ENCODE measurements at places on chromosomes 4 and X.

- no peak for DNase-seq
Observed at GRCh38 chr4:6011271-6011671, 7.0 kb downstream of the C4orf50 start.

DNA sequence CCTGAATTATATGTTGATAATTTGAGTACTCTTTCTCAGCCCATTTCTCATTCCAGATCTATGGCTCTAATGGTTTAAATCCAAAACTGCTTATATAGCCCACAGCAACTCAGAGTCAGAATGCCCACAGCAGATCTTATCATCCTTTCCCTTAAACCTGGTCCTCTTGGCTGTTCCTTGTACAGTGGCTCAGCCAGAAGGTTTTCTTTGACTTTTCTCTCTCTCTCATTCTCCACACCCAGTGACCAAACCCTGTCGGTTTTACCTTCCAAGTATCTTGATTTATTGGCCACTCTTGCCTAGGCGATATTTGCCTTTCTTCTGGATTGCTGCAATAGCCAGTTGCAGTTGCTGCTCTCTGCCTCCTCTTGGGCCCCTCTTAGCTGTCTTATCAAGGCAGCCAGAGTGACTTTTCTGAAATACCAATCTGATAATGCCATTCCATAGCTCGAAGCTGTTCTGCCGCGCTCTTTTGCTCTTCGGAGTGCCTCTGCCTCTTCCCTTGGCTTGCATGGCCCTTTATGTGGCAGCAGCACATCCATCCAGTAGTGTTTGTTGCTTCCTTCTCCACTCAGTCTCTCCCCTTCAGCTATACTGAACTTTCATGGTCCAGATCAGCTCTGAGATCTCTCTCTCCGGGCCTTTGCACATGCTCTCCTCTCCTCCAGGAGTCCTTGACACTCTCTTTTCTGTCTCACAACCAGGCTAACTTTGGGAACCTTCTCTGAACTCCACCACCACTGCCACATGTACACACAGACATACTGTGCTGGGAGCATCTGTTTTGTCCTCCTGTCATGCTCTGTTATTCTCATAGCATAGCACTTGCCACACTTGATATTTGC is 11.8 kb downstream of the GAB1 start:
- DNase-seq: no peak

DNA sequence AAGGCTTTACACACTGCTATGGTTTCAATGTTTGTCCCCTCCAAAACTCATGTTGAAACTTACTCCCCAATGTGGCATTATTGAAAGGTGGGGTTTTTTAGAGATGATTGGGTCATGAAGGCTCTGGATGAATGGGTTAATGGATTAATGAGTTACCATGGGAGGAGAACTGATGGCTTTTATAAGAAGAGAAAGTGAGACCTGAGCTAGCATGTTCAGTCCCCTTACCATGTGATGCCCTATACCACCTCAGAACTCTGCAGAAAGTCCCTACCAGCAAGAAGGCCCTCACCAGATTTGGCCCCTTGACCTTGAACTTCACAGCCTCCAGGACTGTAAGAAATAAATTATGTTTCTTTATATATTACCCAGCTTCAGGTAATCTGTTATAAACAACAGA is 68.9 kb upstream of the CAPN6 start:
- no peak for DNase-seq

- DNase-seq: no peak
Observed at GRCh38 chr4:180530787-180531186, 1712.4 kb upstream of the TENM3 start.

GRCh38 chr4:33386764-33387163 is 2666.6 kb downstream of the PCDH7 start:
- DNase-seq: no peak
